ENCODE measurements at places on chromosomes 16 and 17. TPM values are rescaled to one million over a fixed set of nuclear protein-coding genes. Genes with fewer than 3 reads are reported as not detected.

The C16orf96 gene
- not detected for total RNA-seq

GRCh38 chr17:19398301-19399181, 11.6 kb upstream of the MFAP4 start:
- DNase-seq = no peak

GRCh38 chr17:44002141-44002848, 2.1 kb upstream of the NAGS start:
- peak; percentile 87 for DNase-seq

The NOL3 gene
- 5.0 TPM for total RNA-seq

GRCh38 chr16:86063760-86064405, 164.9 kb downstream of the IRF8 start:
- DNase-seq = no peak

- peak; percentile 91 for DNase-seq
Observed at GRCh38 chr17:57986841-57987580, 1.0 kb downstream of the VEZF1 start.

- DNase-seq = peak; percentile 85
Observed at GRCh38 chr17:69607162-69607834, 192.8 kb downstream of the MAP2K6 start.

DNA sequence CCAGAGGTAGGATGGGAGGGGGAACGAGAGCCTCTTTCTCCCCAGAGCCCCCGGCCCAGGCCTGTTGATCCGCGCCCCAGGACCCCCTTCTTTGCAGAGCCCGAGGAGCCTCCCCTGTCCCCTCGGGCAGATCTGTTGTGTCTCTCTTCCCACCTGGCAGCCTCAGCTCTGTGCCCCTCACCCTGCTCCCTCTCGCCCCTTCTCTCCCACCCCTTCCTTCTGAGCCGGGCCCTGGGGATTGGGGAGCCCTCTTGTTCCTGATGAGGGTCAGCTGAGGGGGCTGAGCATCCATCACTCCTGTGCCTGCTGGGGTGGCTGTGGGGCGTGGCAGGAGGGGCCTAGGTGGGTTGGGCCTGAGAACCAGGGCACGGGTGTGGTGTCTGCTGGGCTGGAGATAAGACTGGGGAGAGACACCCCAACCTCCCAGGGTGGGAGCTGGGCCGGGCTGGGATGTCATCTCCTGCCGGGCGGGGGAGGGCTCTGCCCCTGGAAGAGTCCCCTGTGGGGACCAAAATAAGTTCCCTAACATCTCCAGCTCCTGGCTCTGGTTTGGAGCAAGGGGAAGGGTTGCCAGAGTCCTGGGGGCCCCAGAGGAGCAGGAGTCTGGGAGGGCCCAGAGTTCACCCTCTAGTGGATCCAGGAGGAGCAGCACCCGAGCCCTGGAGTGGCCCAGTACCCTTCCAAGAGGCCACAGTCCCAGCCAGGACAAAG, 65.4 kb downstream of the MRC2 start:
- DNase-seq = no peak

- no peak for DNase-seq
Observed at GRCh38 chr16:68751160-68751559, 14.1 kb downstream of the CDH1 start.

DNA sequence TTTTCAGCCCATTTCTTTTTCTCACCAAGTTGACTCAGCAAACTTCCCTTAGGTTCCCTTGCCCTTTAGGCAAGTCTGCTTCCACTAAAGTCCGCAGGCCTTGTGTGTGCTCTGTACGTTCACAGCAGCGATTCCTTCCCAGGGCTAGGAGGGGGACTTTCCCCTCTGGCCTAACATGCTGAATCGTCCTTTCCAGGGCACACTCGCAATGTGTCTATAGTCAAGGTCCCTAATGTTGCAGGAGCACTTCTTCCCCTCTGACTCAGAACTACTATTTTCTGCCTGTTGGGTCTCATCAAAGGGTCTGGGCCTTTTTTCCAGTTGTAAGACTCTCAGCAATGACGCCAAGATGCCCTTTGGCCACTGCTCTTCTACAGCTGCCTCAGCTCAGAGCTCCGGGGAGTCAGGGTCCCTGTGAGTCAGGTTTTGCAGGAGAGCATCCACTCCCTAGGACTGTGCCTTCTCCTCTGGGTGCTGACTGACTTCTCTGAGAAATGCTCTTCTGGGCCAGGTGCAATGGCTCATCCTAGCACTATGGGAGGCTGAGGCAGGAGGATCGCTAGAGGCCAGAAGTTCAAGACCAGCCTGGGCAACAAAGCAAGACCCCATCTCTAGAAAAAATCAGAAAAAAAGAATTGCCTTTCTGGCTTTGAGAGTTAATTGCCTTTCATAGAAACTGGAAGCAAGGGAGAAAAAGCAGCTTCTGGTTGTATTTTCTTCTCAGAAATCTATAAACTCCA, 64.4 kb upstream of the TBX2 start:
- DNase-seq = peak; percentile 93

GRCh38 chr16:65510850-65511249, 389.0 kb upstream of the CDH11 start:
- peak; percentile 64 for DNase-seq

DNA sequence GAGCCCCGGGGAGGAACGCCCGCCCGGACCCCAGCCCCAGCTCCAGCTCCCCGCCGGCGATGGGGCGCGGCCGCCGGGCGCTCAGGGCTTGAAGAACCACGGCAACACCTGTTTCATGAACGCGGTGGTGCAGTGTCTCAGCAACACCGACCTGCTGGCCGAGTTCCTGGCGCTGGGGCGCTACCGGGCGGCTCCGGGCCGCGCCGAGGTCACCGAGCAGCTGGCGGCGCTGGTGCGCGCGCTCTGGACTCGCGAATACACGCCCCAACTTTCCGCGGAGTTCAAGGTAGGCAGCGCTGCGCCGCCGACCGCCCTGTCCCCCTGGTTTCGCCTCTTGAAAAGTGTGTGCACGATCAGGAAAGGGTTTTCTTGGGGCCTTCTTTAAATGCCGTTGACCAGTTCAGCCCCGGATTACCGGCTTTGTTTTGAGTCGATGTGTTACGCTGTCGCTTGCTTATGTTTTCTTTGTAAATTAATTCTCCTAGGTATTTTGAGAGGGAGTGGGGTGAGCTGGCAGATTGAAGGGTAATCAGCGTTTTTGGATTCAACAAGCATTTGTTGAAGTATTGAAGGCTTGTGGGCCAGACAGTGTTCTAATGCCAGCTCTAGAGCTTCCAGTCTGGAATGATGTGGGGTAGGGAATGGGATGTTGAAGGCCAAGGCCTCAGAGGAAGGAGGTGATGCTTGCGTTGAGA, 681 bp downstream of the USP43 start:
- DNase-seq = no peak

The HOXB2 gene
- total RNA-seq = 2.7 TPM

- no peak for DNase-seq
Observed at GRCh38 chr16:31253642-31254045, 6.1 kb upstream of the ITGAM start.
